ENCODE measurements at places on chromosomes 2 and 18.

DNA sequence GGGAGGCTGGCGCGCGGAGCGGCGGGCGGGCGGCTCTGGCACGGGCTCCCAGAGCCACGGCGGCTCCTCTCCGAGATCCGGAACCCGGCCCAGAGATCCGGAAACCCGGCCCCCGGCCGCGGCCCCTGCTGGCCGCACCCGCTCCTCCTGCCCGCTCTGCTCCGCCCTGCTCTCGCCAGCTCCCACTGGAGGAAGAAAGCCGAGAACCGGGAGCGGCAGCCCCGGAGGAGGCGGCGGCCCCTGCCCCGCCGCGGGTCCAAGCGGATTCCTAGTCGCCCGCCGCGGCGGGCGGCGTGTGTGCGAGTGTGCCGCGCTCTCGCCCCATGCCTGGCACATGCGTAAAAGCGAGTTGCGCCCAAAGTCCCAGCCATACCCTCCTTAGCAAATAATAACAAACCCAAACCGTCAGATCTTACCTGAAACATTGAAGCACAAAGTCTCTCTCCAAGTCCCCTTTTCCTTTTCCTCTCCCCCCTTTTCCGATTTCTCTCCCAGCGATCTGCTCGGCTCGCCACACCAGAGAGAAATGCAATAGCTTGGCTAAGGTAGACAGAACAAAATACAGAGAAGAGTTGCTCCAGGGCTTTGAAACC, 108.7 kb upstream of the KCTD1 start:
- peak; percentile 33 for DNase-seq

- DNase-seq: no peak
Measured at GRCh38 chr2:237033536-237034060, 52.1 kb upstream of the COPS8 start.

DNA sequence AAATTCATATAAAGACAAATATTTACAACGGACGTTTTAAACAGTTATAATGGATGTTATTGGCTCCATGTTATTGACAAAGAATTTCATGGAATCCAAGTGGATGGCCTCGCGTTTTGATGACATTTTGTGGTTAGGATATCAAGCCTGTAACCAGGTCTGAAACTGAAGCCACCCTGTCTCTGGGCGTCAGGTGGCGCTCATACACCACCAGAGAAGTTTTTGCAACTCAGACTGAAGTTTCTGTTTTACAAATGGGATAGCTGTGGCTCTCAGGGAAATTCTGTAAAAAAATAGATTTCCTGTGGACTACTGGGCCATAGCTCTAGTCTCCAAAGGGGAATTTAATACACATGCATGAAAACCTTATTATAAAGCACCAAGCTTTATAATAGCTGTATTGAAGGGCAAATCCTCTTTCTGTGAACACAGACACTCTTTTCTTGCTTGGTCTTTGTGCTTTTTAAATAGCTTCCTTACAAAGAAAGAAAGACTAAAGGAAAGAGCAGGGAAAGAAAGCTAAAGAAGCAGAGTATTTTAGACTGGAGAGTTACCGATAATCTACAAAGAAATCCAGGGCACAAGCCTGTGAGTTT, 86.7 kb downstream of the C18orf54 start:
- DNase-seq: peak; percentile 21

GRCh38 chr2:109537565-109538222, 76.1 kb downstream of the SEPTIN10 start:
- no peak for DNase-seq

- DNase-seq: no peak
Measured at GRCh38 chr2:54586062-54586461, 129.9 kb downstream of the SPTBN1 start.

DNA sequence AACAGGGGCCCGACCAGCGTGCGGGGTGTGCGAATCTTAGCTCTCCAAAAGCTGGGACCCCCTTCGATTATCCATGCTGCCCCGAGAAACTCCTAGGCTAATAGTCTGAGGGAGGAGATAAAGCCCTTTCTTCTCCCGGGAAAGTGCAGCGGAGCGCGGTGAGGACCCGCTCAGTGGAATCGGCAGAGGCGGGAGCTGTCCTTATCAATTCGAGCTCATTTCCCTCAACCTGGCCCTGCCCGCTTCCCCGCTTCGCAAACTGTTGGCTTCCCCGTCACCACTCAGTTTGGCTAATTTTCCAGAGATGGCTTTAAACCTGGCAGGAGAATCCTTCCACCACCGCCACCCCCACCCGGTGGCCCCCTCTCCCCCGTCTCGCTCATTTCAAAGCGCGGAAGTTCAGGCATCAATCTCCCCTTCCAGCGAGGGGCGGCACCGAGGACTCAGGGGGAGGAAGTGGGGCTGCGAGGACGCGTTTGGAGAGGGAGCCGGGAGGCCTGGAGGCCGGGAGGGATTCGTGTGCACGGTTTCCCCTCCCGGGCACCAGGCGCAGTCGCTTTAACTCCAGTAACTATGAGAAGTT, 1.6 kb downstream of the KLHL14 start:
- DNase-seq: peak; percentile 2

- DNase-seq: no peak
Measured at GRCh38 chr18:62101321-62101721, 85.5 kb downstream of the PIGN start.

GRCh38 chr18:44258086-44258485, 422.6 kb upstream of the SETBP1 start:
- no peak for DNase-seq

DNA sequence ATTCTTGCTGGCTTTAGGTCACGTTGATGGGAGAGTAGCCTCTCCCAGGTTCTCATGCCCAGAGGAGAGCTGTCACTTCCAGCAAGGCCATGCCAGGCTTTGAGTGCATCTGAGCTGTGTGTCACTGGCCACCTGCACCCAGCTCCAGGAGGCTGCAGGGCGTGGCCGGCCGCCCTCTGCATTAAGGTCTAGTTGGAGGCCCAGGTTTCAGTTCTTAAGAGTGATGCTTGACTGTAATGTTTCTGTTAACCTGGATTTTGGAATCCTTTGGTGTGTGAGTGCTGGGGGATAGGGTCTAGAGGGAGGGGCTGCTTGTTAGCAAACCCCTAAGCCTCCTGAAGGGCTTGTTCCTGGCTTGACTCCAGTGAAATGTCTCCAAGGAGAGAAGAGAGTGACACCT, 140.1 kb downstream of the ACOXL start:
- DNase-seq: no peak

GRCh38 chr2:29518010-29518409, 402.8 kb downstream of the CLIP4 start:
- no peak for DNase-seq

DNA sequence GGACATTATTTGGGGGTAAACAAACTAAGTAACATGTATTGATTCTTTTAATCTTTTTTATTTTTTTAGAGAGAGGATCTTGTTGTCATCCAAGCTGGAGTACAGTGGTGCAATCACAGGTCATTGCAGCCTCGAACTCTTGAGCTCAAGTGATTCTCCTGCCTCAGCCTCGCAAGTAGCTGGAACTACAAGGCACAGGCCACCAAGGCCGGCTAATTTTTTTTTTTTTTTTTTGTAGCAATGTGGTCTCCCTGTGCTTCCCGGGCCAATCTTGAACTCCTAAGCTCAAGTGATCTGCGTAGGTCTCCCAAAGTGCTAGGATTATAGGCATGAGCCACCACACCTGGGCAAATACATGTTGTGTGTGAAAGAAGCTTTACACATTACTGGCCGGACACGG, 29.6 kb downstream of the OLA1 start:
- no peak for DNase-seq

GRCh38 chr2:10541775-10542432, 93.8 kb upstream of the ODC1 start:
- DNase-seq: no peak

All from stimulated activated CD4-positive, alpha-beta T cell treated with anti-CD3 and anti-CD28 coated beads, Interleukin-2, amount 100 ng/mL, for 24 hours (primary cell).